ENCODE measurements at places on chromosomes 11 and 22. TPM values are rescaled to one million over a fixed set of nuclear protein-coding genes. Genes with fewer than 3 reads are reported as not detected.

DNA sequence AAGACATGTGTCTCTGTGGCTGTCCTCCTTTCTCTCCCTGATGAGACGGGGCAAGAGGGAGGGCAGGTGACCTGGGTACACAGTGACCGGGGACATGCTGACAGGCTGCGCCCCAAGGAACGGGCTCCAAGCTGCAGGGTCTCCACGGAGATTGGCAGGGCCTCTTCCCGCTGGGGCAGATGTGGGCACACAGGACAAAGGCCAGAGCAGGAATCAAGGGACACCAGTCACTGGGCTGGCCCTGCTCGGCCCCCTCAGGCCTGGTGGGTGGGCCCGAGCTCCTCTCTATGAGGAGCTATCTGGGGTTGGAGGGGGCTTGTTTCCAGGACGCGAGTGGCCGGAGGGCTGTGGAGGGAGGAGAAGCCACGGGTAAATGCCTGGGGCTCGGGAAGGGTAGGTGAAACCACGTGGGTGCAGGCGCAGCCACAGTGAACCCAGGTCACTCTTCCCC is 11.2 kb downstream of the PNPLA5 start:
- no peak for DNase-seq

DNA sequence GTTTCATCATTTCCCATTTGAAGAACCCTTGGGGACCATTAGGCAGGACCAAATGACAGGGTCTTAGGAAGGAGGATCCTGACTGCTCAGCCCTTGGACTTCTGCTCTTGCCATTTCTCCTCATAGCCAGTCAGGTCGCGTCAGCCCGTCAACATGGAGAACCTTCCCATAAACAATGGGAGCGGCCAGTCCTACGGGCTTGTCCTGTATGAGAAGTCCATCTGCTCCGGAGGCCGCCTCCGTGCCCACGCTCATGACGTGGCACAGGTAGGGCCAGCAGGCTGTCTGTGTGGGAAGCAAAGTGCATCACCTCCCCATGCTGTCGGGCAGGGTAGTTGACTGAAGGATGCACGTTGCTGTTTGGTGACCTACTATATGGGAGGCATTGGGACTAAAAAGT is 19.6 kb upstream of the GLB1L2 start:
- no peak for DNase-seq

- no peak for DNase-seq
Observed at GRCh38 chr11:20112291-20113148, 47.8 kb downstream of the DBX1 start.

- DNase-seq = no peak
Observed at GRCh38 chr11:114136686-114137640, 77.5 kb downstream of the ZBTB16 start.

- no peak for DNase-seq
Observed at GRCh38 chr11:122207921-122208764, 92.1 kb upstream of the BLID start.

GRCh38 chr11:99268886-99269285 is 248.1 kb downstream of the CNTN5 start:
- DNase-seq = no peak

OR52I1 gene
- polyA plus RNA-seq = not detected

Measured in H1 (cell line).